ENCODE measurements at places on chromosomes 2 and 18.

- DNase-seq, result no peak
These were observed 177.0 kb downstream of the CTIF start for GRCh38 chr18:48715711-48716361.

GRCh38 chr2:205709319-205709718, 27.0 kb downstream of the NRP2 start:
- no peak for DNase-seq

- no peak for DNase-seq
These were observed 97.8 kb downstream of the VSNL1 start for GRCh38 chr2:17638196-17638743.

DNA sequence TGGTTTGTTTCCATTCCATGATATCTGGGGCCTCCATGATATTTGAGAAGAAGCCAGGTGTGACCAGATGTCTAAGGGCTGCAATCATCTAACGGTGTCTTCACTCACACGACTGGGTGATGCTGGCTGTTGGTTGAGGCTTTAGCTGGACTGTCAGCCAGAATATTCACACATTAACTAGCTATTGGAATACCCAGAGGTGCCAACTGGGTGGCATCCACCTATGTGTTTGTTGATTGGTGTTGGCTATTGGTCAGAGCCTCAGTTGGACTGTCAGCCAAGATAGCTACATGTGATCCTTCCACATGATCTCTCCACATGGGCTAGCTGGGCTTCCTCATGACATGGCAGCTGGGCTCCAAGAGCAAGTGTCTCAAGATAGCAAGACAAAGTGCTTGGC, 117.4 kb downstream of the CDCA7 start:
- DNase-seq, result no peak

DNA sequence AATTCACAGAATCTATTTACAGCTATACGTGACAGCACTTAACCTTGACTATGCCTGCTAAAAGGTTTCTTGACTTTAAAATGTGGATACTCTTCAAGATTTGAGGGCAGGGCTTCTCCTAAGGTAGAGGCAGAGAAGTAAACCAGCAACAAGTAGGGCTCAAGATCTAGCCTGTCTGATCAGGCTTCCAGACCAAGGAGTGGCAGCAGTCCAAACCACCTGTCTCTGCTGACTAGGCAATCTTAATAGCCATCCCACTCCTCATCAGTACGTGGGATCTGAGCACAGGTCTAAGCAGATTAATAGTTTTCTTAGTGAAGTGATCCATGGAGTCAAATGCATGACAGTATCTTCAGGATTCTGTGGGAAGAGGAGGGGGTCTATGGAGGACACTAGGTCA, 100.4 kb downstream of the GPD2 start:
- no peak for DNase-seq

- DNase-seq, result no peak
These were observed 60.1 kb downstream of the LIMS1 start for GRCh38 chr2:108594132-108594981.

DNA sequence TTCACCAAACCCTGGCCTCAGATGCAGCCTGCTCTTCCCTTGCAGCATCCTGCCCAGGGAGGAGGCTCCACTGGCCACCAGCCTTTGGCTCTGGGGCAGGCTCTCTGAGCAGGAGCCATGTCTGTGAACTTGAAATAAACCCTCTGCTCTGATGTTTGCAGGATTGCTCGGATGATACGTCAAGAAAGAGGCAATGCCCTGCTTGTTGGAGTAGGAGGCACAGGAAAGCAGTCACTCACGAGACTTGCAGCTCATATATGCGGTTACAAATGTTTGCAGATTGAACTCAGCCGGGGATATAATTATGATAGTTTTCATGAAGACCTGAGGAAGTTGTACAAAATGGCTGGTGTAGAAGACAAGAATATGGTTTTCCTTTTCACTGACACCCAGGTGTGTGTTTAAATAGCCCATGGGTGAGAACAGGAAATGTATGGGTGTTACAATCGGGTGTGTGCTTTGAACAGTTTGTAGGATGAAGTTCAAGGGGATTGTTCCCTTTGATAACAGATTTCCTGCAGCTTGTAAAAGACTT, 177.9 kb downstream of the DNAH6 start:
- DNase-seq, result no peak

- no peak for DNase-seq
These were observed 113.4 kb upstream of the RAB27B start for GRCh38 chr18:54714851-54715250.

DNA sequence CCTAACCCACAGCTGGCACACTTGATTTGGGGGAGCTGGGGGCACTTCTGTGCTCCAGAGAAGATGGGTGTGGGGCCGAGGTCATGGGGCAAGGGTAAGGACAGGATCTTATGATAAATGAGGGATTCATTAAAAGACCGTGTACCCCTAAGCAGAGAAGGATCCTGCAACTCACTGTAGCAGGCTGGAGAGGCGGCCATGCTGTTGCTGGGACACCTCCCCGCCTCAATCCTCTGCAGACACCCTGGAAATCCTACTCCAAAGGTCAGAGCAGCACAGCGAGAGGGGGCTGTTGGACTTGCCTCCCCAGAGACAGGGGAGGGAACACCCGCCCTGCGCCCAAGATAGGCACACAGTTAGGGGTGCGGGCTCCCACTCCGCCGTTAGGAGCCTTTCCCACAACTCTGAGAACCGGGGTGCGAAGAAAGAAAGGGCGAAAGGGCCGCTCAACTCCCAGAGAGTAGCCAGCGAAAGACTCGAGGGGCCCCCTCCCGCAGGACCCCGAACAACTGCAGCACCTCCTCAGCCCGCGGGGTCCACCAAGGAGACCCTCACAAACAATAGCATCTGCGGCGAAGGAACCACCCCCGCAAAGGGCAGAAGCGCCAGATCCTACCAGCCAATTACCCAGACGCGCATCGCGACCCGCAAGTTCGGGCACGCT, 1.4 kb downstream of the PARD6G start:
- DNase-seq, result no peak
